ENCODE measurements at places on chromosomes 1 and 21.

GRCh38 chr1:33339413-33339812 lies 18.5 kb upstream of the A3GALT2 start:
- no peak for DNase-seq

DNA sequence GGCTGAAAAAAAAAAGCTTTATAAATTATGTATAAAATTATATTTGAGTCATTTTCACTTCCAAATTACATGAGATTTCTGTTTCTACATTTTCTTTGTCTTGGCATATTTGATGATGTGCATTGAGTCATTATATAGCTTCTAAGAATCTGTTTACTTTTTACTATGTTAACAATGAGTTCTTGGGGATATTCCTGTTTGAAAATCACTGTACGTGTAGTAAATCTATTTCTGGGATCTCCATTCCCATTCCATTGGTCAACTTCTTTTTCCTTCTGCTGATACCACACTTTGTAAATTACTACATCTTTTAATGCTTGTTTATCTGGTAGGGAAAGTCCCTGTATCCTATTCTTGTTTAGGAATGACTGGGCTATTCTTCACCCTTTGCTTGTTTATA lies 43.6 kb downstream of the TNFRSF9 start:
- no peak for DNase-seq

DNA sequence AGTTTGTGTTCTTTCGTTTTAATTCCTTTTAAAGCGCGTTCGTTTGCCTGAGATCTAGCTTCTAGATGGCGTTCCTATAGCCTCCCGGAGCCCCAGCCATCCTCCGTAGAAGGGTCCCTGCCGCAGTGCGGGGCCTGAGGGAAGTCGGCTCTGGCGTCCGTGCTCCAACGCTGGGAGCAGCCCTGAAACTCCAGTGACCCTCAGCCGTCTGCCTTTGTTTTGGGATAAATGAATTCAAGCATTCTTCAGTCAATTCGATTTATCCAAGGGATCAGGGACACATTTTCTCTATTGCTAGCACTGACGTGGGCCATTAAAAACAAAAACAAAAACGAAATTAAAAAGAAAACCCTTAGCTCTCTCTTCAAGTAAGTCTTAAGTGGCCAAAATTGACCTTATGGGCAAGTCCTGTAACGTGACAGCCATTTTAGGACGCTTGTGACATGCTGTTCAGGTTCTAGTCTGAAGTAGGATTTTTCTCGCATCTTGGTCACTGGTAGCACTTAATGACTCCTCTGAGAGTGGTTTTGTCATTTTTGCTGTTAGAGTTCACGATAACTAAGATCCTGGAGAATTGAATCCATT lies 742 bp upstream of the HSPA13 start:
- peak; percentile 7 for DNase-seq

GRCh38 chr1:116854403-116854690 lies 55.4 kb upstream of the PTGFRN start:
- DNase-seq = no peak

GRCh38 chr1:57901208-57901919 lies 477.5 kb upstream of the DAB1 start:
- no peak for DNase-seq

DNA sequence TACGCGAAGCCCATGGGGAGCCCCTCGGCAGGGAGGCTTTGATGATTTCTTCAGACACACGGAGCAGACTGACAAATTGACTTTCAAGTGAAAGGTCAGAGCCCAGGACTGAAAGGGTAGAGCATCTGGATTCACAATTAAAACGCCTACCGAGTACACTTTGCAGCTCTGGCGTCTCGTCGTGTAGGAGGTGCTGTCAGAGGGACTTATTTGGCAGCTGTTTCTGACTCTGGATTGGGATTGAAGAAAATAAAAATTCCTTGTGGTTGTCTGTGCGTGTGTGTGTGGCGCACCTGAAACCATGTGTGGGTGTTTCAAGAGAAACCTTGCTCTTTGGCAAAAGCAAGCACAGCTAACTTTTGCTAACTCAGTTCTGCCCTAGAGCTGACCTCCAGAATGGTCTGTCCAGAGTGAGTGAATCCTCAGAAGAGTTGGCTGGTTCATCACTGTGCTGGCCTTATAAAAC lies 348.7 kb downstream of the HLX start:
- DNase-seq = no peak

GRCh38 chr1:5265438-5266075 lies 611.1 kb downstream of the AJAP1 start:
- no peak for DNase-seq

DNA sequence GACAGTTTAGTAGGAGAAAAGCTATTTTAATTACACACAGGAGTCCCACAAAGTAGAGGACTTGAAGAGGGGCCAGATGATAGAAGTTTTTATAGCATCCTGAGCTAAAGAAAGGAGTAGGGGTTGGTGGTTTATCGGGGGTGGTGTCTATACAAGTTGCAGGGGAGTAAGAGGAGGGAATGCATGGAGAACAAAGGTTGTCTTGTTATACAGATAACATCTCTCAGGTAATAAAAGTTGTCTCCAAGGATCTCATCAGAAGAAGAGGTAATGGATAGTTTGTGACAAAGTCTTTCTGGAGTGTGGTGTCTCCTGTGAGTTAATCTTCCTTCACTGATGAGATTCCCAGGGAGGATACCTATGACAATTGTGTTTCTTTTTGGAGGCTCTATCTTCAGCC lies 23.4 kb upstream of the NUF2 start:
- DNase-seq = no peak

DNA sequence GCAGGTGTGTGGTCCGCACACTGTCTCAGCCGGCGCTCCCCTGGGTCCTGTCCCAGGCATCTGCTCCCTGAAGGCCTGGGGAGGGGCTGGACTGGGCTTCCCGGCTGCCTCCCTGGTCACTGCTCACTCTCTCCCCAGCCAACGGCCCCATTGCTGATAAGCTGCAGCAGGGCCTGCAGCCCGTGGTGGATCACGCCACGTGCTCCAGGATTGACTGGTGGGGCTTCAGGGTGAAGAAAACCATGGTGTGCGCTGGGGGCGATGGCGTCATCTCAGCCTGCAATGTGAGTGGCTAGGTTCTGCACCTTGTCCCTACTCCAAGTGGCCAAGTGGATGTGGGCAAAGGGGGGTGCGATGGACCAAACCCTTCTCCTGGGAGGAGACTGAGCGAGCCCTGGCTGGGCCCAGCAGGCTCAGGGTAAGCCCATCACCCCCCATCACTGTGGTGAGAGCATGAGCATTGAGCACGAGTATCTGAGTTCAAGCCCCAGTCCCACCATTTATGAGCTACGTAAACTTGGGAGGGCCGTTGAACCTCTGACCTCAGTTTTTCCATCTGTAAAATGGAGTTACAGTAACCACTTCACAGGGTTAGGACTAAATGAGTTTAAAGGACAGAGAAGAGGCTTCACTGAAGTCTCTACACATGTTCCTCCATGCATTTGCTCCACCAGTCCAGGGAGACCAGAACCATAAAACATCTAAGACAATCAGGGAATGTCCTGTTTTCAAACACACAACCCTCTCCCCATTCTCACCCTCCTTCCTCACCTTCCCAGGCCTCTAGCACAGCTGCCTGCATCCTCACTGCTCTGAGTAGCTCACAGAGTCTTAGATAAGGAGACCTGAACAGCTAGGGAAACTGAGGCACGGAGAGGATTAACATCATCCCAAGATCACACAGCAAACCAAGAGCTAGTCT lies 6.5 kb downstream of the CTRC start:
- DNase-seq = no peak

- DNase-seq = no peak
Measured at GRCh38 chr1:202107801-202108731, 14.7 kb upstream of the GPR37L1 start.

DNA sequence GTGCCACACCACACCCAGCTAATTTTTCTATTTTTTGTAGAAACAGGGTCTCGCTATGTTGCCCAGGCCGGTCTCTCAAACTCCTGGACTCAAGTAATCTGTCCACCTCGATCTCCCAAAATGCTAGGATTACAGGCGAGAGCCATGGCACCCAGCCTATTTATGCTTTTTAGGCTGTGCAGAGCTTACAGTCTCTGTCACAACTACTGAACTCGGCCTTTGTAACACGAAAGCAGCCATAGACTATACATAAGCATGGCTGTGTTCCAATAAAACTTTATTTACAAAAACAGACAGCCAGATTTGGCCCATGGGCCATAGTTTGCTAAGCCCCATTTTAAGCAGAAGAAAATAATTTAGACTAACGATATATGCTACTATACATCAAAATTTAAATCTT lies 54.4 kb downstream of the NID1 start:
- DNase-seq = no peak

GRCh38 chr1:17060306-17060749 lies 6.5 kb upstream of the SDHB start:
- no peak for DNase-seq

- no peak for DNase-seq
Measured at GRCh38 chr1:44032170-44032790, 1.0 kb upstream of the SLC6A9 start.

GRCh38 chr1:24321697-24322469 lies 2.7 kb downstream of the GRHL3 start:
- DNase-seq = no peak

GRCh38 chr1:31811605-31812004 lies 4.2 kb downstream of the SPOCD1 start:
- peak; percentile 49 for DNase-seq

DNA sequence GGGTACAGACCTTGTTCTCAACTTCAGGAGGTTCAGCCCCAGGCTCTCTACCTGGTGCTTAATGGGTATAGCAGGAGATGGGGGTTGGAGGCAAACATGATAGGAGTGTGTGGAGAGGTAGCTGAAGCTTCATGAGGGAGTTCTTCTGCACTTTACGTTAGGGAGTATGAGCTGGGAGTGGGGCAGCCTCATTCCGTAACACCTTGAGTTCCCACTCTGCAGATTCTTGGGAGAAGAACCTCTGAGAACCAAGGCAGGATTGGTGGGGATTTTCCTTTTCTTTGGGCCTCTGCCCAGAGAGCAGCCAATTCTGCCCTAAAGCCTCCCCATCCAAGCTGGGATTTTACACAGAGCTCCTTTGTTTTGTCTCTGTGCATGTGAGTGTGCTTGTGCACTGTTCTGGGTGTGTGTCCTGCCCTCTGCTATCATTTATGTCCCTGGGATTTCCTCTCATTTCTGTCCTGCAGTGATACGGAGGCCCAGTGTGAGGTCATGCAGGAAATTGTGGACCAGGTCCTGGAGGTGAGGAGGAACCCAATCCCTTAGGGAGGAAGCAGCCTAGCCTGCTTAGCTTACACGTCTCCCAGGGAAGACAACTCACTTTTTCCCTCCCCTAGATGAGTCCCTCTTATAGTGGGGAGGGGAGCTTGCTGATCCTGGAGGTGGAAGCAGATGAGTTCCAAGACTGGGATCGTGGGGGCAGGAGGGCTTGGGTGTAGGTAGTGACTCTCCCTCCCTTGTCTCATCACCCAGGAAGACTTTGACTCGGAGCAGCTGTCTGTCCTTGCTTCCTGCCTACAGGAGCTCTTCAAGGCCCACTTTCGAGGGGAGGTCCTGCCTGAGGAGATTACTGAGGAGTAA lies 11.6 kb upstream of the SLC27A3 start:
- DNase-seq = no peak

- peak; percentile 40 for DNase-seq
Measured at GRCh38 chr1:101996825-101997465, at the start of gene OLFM3. Gene OLFM3, minus strand, starts transcription at chr1:101996926.

GRCh38 chr1:24822887-24823286 lies 77.6 kb downstream of the CLIC4 start:
- DNase-seq = no peak

DNA sequence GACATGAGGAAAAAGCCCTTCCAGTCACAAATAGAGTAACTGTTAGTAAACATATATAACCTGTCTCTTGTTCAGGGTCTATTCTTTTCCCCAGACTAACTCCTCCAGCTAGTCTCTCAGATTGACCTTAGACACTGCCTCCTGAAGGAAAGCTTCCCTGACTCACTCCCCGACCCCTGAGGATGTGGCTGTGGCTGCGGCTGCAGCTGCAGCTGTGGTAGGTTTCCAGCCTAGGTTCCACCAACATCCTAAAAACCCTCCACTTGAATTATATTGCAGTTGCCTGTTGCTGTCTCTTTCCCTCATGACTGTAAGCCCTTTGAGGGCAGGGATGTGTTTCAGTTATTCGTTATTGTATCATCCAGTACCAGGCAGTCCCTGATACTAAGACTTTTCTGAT lies 132.9 kb upstream of the C1orf21 start:
- no peak for DNase-seq

- no peak for DNase-seq
Measured at GRCh38 chr1:56229186-56229585, 350.2 kb downstream of the PLPP3 start.
